ENCODE measurements at places on chromosomes 16 and 17.

DNA sequence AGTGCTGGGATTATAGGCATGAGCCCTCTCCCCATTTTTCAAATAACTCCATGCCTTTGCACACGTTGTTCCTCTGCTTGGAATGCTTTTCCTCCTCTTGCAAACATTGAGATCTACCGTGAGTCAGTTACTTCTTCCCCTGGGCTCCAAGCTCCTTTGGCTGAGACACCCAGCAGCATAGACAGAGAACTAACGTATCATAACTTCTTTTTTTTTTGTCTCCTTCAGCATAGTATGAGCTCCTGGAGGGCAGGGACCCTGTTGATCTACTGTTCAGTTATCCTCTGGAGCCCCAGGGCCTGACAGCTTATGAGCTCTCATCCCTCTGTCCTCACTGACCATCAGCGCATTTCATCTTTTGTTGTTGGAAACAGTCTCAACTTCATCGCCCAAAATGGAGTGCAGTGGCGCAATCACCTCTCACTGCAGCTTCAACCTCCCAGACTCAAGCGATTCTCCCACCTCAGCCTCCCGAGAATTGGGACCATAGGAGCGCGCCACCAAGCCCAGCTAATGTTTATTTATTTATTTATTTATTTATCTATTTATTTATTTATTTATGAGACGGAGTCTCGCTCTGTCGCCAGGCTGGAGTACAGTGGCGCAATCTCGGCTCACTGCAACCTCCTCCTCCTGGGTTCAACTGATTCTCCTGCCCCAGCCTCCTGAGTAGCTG, 2.2 kb downstream of the SPAG7 start:
- no peak for DNase-seq

- DNase-seq, result no peak
These were observed 40.4 kb downstream of the TMEM11 start for GRCh38 chr17:21173543-21173942.

DNA sequence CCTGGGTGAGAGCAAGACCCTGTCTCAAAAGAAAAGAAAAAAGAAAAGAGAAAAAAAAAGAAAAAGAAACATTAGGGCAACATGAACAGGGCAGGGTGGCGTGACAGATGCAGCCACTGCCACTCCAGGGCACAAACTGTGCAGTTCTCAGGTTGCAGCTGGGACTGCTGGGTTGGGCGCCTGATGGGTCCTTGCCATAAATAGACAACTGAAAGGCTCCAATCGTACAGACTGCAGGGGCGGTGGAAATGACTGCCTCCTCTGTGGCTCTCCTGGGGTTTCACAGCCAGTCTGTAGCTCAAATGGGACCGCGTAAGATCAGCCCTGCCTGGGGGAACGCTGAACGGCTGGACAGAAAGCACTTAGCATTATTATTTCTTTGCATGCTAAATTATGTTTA, 130.7 kb downstream of the CPPED1 start:
- no peak for DNase-seq

DNA sequence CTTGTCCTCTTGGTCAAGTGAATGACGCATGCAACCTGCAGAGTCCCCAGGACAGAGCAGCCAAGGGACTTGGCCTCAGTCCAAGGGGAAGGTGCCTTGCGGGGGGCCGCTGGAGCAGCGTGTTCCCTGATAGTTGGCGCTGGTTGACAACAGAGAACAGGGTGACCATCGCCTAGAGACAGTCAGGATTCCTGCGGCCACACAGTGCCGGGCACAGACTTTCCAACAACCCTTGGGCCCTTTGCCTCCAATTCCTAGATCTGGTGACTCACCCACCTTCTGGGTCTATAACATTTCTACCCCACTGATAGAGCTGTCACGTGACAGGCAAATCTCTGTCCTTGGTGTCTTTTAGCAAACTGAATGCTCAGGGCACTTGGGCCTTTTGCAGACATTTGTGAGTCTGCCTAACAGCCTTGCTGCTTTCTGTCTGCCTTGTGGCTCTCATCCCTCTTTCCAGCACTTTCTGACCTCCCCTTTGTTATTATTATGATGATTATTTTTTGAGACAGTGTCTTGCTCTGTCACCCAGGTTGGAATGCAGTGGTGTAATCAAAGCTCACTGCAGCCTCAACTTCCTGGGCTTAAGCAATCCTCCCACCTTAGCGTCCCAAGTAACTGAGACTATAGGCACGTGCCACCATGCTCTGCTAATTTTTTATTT, 11.9 kb upstream of the TEDC2 start:
- DNase-seq, result no peak

DNA sequence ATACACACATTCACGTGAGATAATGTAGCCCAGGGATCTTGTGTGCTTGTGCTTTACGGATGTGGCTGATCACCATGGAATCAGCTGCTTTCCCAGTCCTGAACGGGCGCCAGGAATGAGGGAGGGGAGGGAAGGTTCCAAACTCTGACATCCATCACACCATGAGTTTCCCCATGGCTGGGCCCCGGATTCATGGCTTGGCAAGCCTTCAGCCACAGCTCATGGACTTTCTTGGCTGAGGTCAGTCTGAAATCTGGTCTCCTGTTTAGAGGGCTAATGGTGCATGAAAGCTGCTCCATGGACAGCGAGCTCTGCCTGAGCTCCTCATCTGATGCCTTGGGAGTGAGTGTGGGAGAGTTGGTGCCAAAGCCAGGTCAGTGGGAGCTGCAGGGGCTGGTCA, 767.6 kb upstream of the EEF2KMT start:
- DNase-seq, result no peak

DNA sequence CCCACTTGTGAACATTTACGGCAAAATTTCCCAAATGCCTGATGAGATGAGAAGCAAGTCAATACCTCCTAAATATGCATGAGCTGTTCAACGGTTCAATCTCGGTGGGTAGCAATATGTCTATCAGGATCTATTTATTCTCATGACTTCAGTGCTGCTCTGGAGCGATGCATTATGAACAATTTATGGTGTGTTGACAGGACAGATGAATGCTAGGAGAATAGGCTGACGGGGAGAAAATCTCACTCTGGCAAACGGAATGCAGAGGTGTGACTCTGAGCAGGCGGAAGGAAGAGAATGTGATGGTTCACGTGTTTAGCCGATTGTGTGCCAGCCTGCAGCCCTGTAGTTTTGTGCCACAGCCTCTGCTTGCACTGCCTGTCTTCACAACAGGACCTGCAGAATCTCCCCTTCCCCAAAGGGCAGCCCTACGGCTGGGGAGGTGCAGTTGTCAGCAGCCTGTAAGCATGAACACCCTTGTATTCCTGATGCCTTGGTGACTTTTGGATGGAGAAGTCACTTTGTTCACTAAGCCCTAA, 345.2 kb downstream of the PHKB start:
- DNase-seq, result no peak

GRCh38 chr16:56841659-56842058, 23.3 kb upstream of the SLC12A3 start:
- no peak for DNase-seq

DNA sequence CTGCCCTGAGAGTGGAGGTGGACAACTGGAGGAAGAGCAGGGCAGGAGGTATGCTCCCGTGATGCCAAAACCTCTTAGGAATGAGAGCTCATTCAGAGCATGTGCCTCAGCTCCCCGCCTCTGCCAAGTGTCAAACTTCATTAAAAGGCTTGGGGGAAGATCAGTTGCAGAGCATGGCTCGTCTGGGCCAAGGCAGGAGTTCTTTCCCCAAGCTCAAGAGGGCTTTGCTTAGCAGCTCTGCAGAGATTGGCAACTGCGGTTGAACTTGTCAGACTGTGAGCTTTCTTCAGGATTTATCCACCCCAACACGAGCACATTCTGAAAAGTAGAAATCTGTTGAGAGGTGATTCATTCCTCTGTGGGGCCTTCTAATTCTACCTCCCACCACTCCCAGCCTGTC, 248.1 kb downstream of the HS3ST3A1 start:
- no peak for DNase-seq

- no peak for DNase-seq
These were observed 133.0 kb upstream of the GSE1 start for GRCh38 chr16:85479972-85480726.

GRCh38 chr17:4956493-4957061, 5.7 kb downstream of the ENO3 start:
- DNase-seq, result no peak

GRCh38 chr17:6901086-6901485, 69.6 kb upstream of the TEKT1 start:
- no peak for DNase-seq

DNA sequence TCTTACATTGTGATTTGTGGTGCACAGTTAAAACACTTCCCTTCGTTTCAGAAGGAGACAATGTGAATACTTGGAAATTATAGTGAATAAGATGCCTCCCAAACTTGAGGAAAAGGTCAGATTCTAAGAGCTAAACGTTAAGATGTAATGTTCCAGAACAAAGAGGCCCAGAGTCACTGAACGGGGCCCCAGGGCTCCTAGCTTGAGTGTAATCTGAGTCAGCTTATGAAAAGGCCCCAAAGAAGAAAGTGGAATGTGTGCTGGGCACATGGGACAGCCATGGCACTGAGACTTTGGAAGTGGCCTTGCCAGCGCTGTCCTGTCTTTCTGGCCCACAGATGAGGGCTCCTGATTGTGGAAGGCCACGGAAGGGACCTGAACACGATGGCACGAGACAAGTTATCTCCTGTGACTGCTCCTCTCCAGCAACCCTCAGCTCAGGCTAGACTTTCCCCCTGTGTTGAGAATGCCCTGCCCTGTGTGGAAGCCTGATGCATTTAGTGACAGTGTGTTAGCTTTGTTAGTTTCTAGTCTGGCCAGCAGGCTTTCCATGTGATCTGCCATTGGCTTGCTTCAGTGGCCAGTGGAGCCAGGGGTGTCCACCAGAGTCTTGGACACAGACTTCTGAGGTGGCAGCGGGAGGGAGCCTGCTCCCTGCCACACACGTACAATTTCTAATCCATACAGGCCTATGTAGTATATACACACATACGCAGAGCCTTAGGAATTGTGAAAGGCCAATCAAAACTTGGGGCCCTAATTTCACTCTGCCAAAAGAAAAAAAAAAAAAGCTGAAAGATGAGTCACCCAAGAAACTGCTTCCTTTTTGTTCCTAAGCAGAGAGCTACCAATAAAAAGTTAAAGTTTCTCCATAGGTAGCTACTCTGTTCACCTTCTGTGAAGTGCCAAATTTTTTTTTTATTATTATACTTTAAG, 13.1 kb downstream of the SPATA33 start:
- no peak for DNase-seq

DNA sequence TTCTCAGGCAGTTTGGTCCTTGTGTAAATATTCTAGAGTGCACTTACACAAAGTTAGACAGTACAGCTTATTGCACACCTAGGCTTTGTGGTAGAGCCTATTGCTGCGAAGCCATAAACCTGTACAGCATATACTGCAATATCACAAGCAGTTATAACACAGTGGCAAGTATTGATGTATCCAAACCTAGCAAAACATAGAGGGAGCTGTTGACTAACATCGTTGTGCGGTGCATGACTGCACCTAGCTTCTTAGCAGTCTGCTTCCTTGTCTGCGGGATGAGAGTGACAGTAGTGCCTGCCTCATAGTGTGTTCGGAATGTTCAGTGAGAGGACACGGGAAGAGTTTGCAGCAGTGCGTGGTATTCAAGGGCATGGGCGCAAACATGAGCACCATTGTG, 78.9 kb downstream of the MPRIP start:
- DNase-seq, result no peak

DNA sequence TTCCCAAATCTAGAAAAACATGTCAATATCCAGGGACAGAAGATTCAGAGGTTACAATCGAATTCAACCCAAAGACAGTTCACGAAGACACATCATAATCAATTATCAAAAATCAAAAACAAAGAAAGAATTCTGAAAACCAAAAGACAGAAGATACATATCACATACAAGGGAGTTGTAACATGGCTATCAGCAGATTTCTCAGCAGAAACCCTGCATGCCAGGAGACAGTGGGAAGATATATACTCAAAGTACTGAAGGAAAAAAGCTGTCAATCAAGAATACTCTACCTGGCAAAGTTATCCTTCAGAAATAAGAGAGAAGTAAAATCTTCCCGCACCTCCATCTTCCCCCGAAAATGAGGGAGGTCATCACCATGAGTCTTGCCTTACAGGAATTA, 258.6 kb downstream of the CEP112 start:
- no peak for DNase-seq

DNA sequence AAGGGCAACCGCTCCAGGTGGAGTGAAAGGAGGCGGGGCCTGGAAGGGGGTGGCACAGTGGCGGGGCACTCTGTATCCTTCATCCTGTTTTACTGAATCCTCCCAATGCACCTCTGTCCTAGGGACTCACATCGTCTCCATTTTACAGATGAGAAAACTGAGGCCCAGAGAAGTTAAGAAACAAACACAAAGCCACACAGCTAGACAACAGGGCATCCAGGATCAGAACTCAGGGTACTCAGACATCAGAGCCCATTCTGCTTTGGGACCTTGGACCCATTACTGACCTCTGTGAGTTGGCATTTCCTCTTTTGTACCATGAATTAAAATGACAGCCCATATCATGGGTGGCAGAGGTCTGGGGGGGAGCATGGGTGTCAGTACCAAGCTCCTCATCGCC, 129.2 kb downstream of the CPPED1 start:
- no peak for DNase-seq

DNA sequence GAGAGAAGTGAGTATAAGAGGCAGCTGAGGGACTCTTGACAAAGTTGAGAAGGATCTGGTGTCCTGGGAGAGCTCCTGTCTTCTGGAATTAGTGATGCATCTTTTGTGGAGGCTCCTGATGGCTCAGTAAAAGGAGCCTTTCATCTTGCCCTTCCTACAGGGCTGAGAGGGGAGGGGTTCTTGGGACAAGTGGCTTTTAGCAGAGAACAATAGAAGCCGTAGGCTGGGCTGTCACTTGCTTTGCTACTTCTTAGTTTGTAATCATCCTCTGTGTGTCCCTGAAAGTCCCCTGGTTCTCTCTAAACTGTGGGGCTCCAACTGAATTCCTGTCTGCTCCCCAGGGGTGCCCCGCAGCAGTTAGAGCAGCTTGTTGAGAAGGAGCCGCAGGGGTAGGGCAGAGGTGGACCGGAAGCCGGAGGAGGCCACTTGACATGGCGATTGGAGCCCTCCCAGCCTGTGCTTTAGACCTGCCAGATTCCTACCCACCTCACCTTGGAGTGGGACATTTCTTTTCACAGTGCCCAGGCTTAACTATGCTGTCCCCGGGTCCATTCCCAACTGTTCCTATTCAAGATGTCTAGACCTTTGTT, 85.1 kb downstream of the PRKCA start:
- no peak for DNase-seq

- DNase-seq, result no peak
These were observed 693 bp downstream of the CLDN7 start for GRCh38 chr17:7261379-7262191.

DNA sequence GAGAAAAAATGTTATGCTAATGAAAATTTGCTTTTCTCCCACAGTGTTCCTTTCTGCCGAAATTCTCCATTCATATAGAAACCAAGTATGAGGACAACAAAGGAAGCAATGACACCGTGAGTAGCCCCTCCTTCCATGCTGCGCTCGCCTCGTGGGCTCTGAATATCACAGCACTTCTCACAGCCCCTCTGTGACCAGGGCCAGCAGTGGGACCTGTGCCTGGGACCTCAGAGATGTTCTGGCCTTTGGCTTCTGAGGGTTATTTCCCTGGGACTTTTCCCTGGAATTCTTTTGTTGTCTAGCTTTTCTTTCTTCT, 139.6 kb upstream of the NOL11 start:
- DNase-seq, result no peak

Measured in T-helper 17 cell (primary cell).